Testis (tissue), 5 donors: ENCODE measurements at places on chromosomes 6 and 20. TPM values are rescaled to one million over a fixed set of nuclear protein-coding genes. Genes with fewer than 3 reads are reported as not detected.

BYSL gene
- 13.7 TPM for total RNA-seq

DLL1 gene
- 4.6 TPM for total RNA-seq

RSPO3 gene
- total RNA-seq: 1.5 TPM

POU3F2 gene
- total RNA-seq: 0.31 TPM

DNA sequence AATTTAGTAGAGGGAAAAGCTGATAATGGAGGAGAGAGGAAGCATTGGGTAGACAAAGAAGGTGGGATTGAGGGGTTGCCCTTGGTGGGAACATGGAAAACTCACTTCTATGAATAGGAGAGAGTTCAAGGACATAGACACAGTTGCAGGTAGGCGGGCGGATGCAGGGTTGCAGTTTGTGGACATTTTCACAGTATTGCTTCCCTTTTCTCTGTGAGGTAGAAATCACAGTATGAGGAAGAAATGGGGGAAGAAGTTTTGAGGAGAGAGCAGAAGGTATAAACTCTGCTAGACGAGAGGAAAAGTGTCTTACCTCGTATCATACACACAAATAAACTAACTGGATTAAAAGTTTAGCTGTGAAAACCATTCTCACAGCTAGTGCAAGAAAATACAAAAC, 200.7 kb upstream of the ECI2 start:
- H3K27me3 ChIP-seq: no peaks in the 10 kb centered on the region
- H3K36me3 ChIP-seq: no peaks in the 10 kb centered on the region
- no peak overlapping the region for H3K27ac ChIP-seq
- no peak overlapping the region for H3K4me3 ChIP-seq
- peaks cover 7% of the 10 kb centered on the region for H3K4me1 ChIP-seq
- no peak for DNase-seq

DNA sequence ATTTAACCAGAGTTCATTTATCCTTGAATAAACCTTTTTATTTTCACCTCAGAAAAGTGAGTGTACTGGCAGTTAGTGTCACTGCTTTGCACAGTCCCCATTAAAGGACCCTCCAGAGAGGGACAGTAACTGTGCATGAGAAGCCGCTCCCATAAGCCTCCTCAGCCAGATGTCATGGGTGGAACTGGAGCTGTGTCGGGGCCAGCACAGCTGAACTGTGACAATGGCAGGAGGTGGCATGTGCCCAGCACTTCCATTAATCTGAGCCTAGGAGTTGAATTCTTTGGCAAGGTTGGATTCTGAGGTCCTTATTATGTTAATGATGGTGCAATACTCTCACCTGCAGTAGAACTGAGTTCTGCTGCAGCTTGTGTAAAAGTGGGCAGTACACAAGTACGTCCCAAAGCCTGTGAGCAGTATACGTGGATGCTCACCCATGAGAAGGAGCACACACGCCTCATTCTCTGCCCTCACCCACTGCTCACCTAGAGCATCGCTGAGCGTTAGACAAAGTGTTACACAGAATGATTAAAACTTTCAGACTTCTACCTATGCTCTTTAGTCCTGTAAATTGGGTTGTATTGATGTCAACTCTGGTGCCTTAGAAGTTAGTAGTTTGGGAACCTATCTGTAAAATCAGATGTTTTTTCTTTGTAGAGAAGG, 11.9 kb upstream of the CSE1L start:
- H3K27ac ChIP-seq: no peak overlapping the region
- peaks cover 5% of the 10 kb centered on the region for H3K4me1 ChIP-seq

DNA sequence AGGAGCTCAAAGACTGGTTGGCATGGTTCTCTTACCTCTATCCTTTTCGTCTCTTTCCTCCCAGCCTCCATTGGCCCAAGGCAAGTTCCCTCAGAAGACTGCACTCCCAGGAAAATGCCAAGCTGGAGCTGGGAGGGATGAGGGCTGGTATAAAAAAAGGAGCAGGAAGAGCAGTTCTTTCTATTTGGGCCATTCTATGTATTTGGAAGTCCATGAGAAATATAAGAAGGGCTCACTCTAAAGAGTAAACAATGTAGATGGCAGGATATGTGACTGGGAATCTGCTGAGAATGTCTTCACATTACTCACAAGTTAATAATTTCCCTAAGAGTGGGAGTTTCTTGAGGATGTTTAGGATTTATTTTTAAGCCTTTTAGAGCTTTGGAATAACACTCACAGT, 36.6 kb upstream of the ADTRP start:
- H3K4me3 ChIP-seq: no peak overlapping the region
- H3K27me3 ChIP-seq: no peaks in the 10 kb centered on the region
- no peak for DNase-seq
- H3K27ac ChIP-seq: no peak overlapping the region

NKX2-4 gene
- 5.1 TPM for total RNA-seq

GRCh38 chr6:53735896-53736295, 58.9 kb upstream of the LRRC1 start:
- H3K36me3 ChIP-seq: no peaks in the 10 kb centered on the region
- H3K4me1 ChIP-seq: peaks cover 3% of the 10 kb centered on the region
- no peak overlapping the region for H3K4me3 ChIP-seq

- no peak for DNase-seq
- no peaks in the 10 kb centered on the region for H3K4me1 ChIP-seq
- no peaks in the 10 kb centered on the region for H3K36me3 ChIP-seq
- no peak overlapping the region for H3K4me3 ChIP-seq
Measured at GRCh38 chr6:130215526-130215925, 7.2 kb downstream of the SAMD3 start.

DNA sequence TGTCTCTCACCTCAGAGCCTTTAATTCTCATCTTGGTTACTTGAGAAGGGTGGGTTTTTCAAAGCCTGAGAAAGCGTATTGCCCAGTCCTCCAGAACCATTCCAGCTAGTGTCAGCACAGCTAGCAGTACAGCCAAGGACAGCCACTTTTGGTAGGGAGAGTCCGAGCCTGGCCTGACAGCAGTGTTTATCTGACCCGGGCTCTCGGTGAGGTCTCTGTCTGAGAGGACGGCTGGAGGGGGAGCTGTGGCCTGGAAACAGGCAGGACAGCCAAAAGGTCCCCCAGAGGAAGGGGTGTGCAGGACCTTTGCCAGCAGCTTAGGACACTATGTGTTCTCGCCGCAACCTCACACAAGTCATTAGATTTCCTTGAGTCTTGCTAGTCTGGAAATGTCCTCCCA, 38.8 kb downstream of the LYRM2 start:
- peaks cover 3% of the 10 kb centered on the region for H3K4me1 ChIP-seq
- no peaks in the 10 kb centered on the region for H3K27me3 ChIP-seq
- no peak overlapping the region for H3K4me3 ChIP-seq
- H3K36me3 ChIP-seq: no peaks in the 10 kb centered on the region

SFTA2 gene
- not detected for total RNA-seq

SOX18 gene
- total RNA-seq: 6.1 TPM

- no peaks in the 10 kb centered on the region for H3K4me1 ChIP-seq
- H3K27ac ChIP-seq: no peak overlapping the region
- H3K27me3 ChIP-seq: no peaks in the 10 kb centered on the region
- H3K4me3 ChIP-seq: no peak overlapping the region
Measured at GRCh38 chr6:87673237-87673636, 28.8 kb downstream of the AKIRIN2 start.

KCNS1 gene
- 4.6 TPM for total RNA-seq

MEP1A gene
- 0.93 TPM for total RNA-seq

DNA sequence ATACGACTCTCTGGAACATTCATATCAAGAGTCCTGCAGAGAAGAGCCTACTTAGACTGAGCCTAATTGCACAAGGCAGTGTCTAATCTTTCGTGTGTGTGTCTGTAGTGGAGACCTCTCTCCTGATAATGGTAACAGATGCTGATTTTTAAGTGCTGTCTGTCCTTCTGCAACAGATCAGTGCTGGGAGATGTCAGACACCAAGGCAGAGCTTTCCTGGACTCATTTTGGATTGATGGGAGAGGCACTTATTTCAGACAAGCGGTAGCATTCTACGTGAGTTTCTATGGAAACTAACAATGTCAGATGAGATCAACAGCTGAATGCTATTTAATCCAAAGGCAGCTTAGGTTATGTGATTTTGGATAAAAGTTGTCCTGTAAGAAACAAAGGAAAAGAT, 167.6 kb downstream of the PLCB4 start:
- H3K4me3 ChIP-seq: no peak overlapping the region

ZSCAN23 gene
- 9.1 TPM for total RNA-seq

RSPH3 gene
- total RNA-seq: 23.6 TPM

TMEM244 gene
- total RNA-seq: not detected

DNA sequence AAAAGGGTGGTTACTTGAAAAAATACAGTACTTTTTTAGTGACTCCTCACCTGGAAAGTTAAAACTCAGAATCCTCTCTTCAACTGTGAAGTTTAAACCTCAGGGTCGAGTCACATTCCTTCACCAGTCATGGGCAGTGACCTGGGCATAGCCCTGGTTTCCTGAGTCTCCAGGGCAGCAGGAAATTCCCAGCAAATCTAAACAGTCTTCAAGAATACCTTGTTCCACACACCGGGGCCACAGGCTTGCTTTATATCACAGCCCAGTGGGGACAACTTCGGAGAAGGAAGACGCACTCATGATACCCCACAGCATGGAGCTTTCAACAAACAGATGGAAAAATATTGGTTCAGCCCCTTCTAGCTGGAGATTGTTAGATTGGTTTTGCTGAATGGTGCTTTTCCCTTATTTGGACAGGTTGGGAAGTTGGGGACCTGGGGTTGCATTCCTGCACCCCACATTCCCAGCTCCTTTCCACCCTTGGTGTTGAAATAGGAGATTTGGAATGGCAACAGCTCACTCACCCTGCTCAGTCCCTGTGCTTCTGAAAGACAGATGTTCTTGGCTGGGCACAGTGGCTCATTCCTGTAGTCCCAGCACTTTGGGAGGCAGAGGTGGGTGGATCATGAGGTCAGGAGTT, 113.0 kb upstream of the TMEM170B start:
- H3K27me3 ChIP-seq: no peaks in the 10 kb centered on the region
- H3K36me3 ChIP-seq: no peaks in the 10 kb centered on the region
- no peak for DNase-seq
- H3K4me1 ChIP-seq: peaks cover 41% of the 10 kb centered on the region
- no peak overlapping the region for H3K4me3 ChIP-seq

DNA sequence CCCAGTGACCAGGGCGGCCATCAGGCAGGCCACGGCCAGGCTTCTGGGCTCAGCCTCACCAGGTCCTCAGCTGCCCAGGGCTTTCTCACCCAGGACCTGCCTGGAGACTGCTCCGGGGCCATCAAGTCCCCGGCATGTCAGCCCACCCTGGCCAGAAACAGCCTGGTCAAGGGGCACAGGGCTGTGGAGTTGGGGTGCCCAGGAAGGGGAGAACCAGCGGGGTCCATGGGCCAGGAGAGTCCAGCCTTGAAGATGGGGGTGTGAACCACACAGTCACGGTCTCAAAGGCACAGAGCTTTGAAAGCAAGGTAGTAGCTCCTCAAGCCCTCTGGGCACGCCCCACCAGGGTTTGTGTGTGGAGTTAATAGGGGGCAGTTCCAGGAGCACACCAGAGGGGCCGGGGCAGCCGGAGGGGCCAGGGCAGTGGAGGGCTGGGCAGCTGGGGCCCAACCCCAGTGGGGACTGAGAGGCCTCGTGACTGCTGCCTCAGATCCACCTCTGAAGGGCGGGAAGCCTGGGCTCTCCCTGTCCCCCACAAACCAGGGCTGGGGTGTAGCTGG, 48.0 kb upstream of the BHLHE23 start:
- H3K4me3 ChIP-seq: no peak overlapping the region
- no peak overlapping the region for H3K27ac ChIP-seq
- no peaks in the 10 kb centered on the region for H3K27me3 ChIP-seq
- H3K36me3 ChIP-seq: no peaks in the 10 kb centered on the region

- H3K4me3 ChIP-seq: no peak overlapping the region
- no peak overlapping the region for H3K27ac ChIP-seq
- H3K27me3 ChIP-seq: no peaks in the 10 kb centered on the region
- H3K36me3 ChIP-seq: no peaks in the 10 kb centered on the region
- DNase-seq: no peak
Measured at GRCh38 chr20:10309326-10309725, 90.7 kb downstream of the SNAP25 start.

- H3K36me3 ChIP-seq: no peaks in the 10 kb centered on the region
- H3K27me3 ChIP-seq: no peaks in the 10 kb centered on the region
- no peak overlapping the region for H3K27ac ChIP-seq
- no peaks in the 10 kb centered on the region for H3K4me1 ChIP-seq
- no peak for DNase-seq
Measured at GRCh38 chr6:133583907-133584427, 304.9 kb upstream of the TCF21 start.

- H3K4me1 ChIP-seq: no peaks in the 10 kb centered on the region
- H3K27me3 ChIP-seq: no peaks in the 10 kb centered on the region
- no peak overlapping the region for H3K4me3 ChIP-seq
- no peak for DNase-seq
- H3K27ac ChIP-seq: no peak overlapping the region
Measured at GRCh38 chr20:43372051-43372450, 85.6 kb upstream of the SRSF6 start.

TGM6 gene
- not detected for total RNA-seq

TBXT gene
- total RNA-seq: 0.24 TPM

DNA sequence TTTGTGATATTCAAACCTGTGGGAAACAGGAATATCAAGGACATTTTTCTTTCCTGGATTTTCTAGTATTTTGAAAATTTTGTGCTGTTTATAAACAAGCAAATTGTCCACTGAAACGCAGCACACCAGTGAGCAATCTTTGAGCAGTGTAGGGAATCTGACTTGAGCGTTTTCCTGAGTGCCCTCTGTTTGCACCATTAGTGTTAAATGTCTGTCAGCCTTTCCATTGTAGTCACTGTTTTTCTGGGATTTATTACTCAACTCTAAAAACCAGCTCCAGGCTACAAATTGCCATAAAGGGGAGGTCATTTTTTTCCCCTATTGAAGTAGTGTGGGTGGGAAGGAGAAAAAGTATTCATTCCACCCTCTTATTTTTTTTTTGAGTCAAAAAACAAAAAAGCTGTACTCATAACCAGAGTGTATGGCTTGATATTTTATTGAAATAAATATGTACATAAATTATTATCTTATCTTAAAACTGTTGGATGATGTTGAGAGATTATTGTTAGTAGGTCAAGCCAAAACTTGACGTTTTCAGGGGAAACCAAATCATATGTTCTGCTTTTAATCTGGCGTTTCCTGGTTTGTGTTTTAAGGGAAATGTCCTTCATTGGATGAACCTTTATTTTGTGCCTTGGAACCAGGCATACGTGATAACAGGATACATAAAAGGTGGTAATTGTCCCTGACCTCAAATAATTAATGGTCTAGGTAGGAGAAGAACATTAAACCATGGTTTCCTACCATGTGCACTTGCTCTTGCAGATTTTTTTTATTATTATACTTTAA, 51.8 kb downstream of the TSHZ2 start:
- no peaks in the 10 kb centered on the region for H3K36me3 ChIP-seq
- no peak overlapping the region for H3K4me3 ChIP-seq
- H3K27ac ChIP-seq: peak overlapping the region; percentile 10
- no peaks in the 10 kb centered on the region for H3K27me3 ChIP-seq
- H3K4me1 ChIP-seq: no peaks in the 10 kb centered on the region

DNA sequence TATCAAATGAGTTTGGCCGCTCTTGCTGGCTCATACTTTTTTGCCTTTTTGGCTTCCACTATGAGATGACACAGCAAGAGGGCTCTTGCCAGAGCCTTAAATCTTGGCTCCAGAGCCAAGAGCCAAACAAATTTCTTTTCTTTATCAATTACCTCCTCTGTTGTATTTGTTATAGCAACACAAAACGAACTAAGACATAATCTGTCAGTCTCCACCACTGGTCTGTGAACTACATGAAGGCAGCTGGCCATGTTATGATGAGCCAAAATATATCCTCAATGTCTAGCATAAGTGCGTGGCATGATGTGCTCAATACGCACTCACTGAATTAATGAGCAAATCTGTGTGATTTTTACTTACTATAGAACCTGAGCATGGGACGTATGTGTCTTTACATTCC, 220.0 kb upstream of the ZNF217 start:
- no peak overlapping the region for H3K27ac ChIP-seq
- no peaks in the 10 kb centered on the region for H3K4me1 ChIP-seq
- no peak for DNase-seq
- no peaks in the 10 kb centered on the region for H3K36me3 ChIP-seq
- H3K4me3 ChIP-seq: no peak overlapping the region

KCNK16 gene
- not detected for total RNA-seq

GRCh38 chr6:157905590-157906342, 75.9 kb upstream of the SYNJ2 start:
- H3K4me3 ChIP-seq: no peak overlapping the region
